ENCODE measurements at places on chromosomes 2 and 18. TPM values are rescaled to one million over a fixed set of nuclear protein-coding genes. Genes with fewer than 3 reads are reported as not detected.

DNA sequence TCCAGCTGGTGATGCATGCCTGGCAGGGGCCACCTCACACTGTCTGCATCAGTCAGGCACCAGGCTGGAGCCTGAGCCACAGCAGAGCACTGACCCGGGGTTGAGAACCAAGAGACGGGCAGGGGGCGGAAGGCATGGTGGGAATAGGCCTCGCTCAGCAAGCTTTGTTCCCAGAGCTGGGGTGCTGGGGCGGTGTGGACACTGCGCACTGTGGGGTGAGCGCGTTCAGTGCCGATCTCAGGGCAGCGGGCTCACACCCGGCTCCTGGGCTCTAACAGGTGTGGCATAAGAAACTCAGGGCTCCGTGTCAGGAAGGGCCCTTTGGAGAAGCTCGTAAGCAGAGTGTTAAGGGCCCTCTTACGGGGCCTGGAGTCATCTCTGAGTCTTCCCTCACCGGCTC is 15.7 kb downstream of the SH3RF3 start:
- DNase-seq: no peak

SLC4A5 gene
- 1.3 TPM for total RNA-seq

DNA sequence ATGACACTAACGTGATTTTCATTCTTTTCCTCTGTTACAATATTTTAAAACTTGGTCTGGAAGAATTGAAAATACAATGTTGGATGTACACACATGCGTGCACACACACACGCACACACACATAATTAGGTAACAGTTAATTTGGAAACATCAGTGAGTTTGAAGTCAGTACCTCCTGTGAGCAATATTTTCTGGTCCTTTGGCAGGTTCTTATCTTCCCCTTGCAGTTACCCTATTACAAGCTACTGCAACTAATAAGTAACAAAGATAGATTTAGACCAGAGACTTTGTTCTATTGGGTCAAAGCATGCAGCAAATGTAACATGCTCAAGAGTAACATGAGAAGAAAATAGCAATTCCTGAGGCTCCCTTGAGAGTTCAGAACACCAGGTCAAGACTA is 73.3 kb downstream of the ZNF385B start:
- no peak for DNase-seq

- DNase-seq: no peak
Observed at GRCh38 chr2:52498077-52498750, 1269.4 kb upstream of the CHAC2 start.

- no peak for DNase-seq
Observed at GRCh38 chr2:230908595-230909191, 16.3 kb downstream of the GPR55 start.

DNA sequence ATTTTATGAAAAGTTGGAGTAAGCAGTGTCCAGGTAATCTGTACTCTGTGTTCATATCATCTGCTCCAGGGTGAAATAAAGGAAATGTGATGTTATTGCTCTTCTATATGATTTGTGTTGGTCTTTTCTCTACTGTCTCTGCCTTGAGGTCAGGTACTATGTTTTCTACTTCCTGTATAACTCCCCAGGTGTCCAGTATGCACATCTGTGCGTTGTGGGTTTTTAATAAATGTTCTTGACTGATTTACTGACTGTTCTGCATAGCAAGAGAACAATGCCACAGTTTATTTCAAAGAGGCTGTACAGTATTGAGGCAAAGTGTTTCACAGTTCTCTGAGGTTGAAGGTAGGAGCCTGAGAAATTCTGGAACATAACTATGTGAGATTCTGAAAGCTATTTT is 89.7 kb downstream of the BABAM2 start:
- DNase-seq: no peak

Data from Right ventricle myocardium superior (tissue), 1 donor.